ENCODE measurements at places on chromosomes 11 and 22.

DNA sequence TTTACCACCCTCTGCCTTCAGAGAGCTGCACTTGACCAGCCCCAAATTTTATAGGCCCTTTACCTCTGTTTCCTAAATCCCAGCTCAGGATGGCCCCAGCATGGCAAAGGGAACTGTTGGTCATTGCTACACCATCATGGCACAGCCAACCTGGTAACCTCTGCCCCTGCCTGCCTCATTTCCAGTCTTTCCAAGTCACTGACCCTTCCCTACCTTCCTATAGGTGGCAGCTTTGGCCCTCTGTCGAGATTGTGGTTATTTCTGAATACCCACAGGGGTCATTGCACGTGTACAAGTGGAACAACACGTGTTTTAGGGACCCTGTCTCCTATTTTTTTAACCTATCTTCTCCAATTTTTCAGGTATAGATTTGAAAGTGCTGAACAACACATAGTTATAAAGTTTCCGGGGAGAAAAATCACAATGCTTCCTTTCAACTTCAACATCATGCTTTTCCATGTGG, 2.8 kb downstream of the GALNT18 start:
- DNase-seq = no peak

GRCh38 chr11:94747146-94747545, 21.0 kb upstream of the AMOTL1 start:
- DNase-seq = no peak

DNA sequence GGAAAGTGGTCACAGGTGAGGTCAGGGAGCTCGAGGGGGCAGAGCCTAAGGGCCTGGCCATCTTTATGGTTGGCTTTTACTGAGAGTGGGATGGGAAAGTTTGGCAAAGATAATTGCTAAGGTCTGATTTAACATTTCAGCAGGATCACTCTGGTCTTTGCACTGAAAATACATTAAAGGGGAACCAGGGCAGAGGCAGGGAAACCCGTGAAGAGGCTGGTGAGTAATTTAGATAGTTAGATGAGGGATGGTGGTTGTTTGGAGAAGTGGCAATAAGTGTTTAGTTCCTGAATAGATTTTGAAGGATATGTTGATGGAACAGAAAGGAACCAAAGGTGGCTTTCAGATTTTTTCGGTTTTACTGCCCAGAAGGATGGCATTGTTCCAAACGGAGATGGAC, 50.8 kb downstream of the SCN3B start:
- DNase-seq = no peak

- no peak for DNase-seq
Measured at GRCh38 chr11:16969010-16969999, 44.9 kb downstream of the PLEKHA7 start.

- no peak for DNase-seq
Measured at GRCh38 chr22:46522797-46523196, 14.6 kb downstream of the CELSR1 start.

DNA sequence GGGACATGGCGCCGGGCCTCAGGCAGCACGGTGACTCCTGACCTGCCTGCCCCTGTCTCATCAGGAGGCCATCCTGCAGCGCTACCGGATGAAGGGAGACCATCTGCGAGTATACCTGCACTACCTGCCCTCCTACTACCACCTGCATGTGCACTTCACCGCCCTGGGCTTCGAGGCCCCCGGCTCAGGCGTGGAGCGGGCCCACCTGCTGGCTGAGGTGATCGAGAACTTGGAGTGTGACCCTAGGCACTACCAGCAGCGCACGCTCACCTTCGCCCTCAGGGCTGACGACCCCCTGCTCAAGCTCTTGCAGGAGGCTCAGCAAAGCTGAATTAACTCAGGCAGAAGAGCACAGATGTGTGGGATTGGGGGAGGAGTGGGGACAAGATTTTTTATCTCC, 10.2 kb upstream of the ST3GAL4 start:
- DNase-seq = no peak

DNA sequence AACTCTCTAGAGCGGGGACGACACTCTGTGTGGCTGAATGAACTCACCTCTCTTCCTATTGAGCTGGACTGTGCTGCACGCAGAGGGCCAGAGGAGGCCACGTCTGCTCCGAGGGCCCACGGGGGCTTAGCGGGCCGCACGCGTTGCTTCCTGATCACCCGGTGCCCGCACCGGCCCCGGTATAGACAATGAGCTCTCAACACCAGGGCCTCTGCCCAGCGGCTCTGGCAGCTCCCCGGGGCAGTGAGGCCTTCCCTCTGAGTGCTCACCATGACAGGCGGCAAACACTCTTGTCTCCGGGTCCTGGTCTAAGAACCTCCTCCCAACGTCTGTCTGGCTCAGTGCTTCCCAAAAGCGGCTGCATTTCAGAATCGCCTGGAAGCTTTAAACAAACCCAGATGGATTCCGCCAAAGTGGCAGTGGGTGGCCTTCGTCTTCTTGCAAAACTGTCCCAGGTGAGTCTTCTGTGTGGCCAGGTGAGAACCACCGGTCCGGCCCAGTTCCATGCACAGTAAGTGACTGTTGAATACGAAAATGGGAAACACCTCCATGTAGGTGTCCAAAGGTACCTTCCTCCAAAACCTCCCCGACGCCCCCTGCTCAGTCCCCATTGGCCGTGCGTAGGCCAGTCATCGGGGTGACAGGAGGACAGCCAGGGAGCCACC, 47.8 kb upstream of the CCND1 start:
- DNase-seq = no peak

- no peak for DNase-seq
Measured at GRCh38 chr22:31998784-31999385, 44.2 kb upstream of the SLC5A1 start.

DNA sequence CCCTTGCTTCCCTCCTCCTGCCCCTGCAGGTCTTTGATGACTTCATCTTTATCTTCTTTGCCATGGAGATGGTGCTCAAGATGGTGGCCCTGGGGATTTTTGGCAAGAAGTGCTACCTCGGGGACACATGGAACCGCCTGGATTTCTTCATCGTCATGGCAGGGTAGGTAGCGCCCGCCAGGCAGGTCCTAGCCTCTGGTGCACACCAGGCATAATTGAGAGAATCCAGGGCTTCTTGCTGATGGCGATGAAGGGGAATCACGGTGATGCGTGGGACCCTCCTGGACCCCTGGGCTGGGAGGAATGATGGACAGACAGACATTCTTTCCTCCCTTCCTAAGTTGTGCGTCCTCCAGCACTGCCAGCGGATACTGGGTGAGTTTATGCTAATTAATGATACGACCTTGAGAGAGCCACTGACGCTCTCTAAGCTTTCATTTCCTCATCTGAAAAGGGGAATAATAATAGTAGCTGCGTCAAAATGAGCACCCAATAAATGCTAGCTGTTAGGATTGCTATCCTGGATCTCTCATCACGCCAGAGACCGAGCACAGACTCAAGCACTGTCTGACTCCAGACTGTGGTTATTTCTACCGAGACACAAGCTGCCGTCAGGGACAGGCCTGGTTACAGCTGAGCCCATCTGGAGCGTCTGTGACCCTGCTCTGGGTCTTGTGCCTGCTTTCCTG, 30.1 kb downstream of the CACNA1I start:
- no peak for DNase-seq

GRCh38 chr11:130638033-130638432, 189.6 kb downstream of the ADAMTS15 start:
- DNase-seq = no peak

- no peak for DNase-seq
Measured at GRCh38 chr22:31504282-31504681, 7.9 kb downstream of the SFI1 start.

- no peak for DNase-seq
Measured at GRCh38 chr11:833849-834311, 1.1 kb downstream of the CD151 start.

DNA sequence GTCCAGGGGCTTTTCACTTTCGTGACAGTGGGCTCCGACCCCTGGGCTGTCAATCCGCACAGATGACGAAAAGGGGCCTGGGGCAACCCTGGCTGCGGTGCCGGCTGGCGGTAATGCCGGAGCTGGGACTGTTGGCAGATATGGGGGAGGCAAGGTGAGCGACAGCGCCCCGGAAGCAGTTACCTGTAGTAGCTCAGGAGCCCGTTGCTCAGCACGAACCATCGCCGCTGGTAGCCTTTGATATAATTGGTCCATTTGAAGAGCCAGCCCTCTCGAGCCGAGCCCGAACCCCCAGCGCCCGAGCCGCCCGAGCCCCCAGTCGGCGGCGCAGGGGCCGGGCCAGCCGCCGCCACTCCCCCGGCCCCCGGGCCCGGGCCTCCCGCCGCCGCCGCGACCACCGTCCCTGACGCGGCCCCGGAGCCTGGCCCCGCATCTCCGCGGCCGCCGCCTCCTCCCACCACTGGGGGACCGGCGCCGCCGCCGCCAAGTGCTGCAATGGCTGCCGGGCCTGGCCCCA, 396 bp downstream of the OSBP start:
- DNase-seq = no peak

DNA sequence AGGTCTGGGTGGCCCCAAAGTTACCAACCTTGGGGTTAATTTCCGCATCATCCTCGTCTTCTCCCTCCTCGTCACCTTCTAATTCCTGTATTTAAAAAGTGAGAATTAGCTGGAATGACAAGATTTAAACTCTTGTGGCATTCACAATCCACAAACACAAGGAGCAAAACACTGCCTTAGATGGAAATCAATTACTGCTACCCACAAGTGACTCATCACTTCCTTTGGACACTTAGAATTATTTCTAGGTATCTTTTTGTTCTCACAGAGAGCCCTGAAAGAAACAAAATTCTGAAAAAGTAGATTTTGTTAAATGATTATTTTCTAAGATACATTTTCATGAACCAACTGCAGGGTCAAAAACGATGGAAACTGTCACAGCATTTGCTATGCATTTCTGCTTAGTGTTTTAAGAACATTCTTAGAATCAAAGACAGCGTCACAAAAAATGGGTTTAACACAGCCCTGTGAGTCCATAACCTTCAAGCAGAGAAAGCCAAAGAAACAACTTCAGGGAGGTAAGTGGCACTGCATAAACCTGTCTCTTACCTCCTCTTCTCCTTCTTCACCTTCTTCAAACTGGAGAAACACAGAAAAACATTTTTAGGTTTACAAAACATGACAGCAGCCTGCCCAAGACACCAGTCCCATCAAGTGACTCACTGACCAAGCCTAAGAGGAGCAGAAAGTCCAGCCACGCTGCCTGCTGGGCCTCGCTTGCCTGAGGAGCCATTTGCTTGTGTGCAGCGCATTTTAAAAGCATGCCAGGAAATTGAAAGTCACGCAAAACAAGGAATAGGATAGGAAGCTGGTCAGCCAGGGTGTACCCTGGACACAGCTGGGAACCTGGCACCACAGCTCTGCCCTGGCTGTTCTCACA, 22.3 kb upstream of the PHLDA2 start:
- no peak for DNase-seq

- no peak for DNase-seq
Measured at GRCh38 chr11:13104619-13105236, 95.6 kb downstream of the RASSF10 start.

GRCh38 chr22:36893262-36893661, 20.2 kb upstream of the CSF2RB start:
- no peak for DNase-seq

DNA sequence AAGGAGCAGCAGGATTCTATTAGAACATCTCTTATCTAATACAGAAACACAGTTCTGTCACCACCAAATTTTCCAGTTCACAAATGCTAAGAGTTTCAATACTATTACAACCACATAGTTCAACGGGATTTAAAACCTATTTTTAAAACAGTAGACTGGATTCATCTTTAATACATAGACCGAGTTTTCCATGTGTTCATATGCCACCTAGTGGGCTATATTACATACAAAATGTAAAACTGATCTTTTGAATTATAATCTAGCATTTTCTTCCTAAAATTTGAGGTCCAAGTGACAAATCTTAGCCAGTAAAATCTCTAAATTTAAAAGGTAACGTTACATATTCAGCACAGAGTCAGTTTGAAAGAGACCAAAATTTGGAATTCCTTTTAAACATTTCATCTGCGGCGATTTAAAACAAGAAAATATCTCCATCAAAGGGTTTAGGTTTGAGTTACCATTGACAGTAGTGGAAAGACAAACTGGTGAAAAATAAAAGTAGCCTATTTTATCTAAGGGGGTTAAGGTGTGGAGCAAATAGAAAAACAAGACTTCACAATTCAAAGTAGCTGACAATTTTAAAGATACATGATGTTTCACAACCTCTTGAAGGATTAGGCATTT, 269.3 kb upstream of the MPPED2 start:
- DNase-seq = no peak

DNA sequence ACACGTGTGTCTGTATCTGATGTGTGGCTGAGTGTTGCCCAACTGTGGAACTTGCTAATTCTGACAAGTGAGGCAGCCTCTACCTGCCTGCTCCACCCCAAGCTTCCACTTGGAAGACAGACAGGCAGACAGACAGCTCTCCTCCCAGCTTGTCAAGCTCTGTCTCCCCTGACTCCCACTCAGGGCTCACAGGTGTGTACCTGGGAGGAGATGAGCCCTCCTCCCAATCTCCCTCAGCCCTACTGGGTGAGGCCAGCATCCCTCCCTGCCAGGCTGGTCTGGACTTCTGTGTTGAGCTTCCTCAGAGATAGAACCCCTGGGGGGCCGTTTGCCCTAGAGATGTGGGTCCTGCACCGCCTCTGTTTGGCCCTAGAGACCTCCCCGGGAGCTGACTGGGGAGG, 1.0 kb upstream of the CHRM1 start:
- DNase-seq = no peak

DNA sequence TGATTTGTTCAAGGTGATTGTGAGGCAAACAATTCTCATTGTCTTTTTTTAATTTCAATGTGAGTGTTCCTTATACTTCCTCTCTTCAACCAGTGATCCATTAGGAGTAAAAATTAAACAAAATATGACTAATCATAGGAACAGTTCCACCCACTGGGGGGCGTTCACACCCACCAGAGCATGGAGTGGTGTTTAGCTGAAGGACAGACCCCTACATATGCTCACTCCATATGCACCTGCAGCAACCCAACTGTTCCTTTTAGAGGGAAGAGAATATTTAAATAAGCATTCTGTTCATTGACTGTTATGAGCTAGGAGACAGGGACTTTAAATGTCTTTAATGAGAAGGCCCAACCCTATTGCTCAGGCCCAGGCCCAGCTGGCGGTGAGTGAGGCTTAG, 78.7 kb upstream of the DRD2 start:
- DNase-seq = no peak

- no peak for DNase-seq
Measured at GRCh38 chr11:74730571-74731260, 510 bp downstream of the CHRDL2 start.

- no peak for DNase-seq
Measured at GRCh38 chr22:32389685-32390084, 22.4 kb downstream of the RTCB start.

GRCh38 chr11:6402561-6402981, 12.3 kb downstream of the SMPD1 start:
- no peak for DNase-seq

Measured in HFF-Myc (cell line).